NAMALWA (cell line): ENCODE measurements at places on chromosomes 5 and 9.

GRCh38 chr5:62385816-62386400 lies 17.8 kb downstream of the DIMT1 start:
- DNase-seq = no peak

- DNase-seq = no peak
Measured at GRCh38 chr9:86721226-86721781, 226.0 kb downstream of the GAS1 start.

GRCh38 chr9:124359855-124360678 lies 55.2 kb downstream of the PSMB7 start:
- DNase-seq = peak; percentile 20

GRCh38 chr9:7173139-7173538 lies 415.4 kb downstream of the KDM4C start:
- no peak for DNase-seq

DNA sequence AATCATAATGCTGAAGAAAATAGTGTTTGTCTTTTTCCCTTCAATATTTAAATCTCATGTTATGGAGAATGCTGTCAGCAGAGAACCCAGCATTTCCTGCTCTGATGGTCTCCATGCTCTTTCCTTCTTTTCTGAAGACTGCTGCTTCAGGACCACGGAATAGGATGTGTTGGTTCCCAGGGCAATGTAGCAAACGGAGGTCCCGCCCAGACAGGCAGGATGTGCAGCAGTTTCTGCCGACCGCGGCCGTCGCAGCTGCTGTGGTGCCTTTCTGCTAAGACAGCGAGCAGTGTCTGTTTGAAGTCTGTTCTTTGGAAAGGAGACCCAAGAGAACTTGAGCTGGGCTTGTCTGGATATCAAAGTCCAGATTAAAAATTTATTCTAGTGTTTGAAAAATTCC lies 654.3 kb downstream of the CCDC171 start:
- DNase-seq = no peak

- DNase-seq = no peak
Measured at GRCh38 chr9:2414465-2414864, 207.1 kb upstream of the VLDLR start.
